Endodermal cell (in vitro differentiated cells): ENCODE measurements at places on chromosomes 1 and 21. TPM values are rescaled to one million over a fixed set of nuclear protein-coding genes. Genes with fewer than 3 reads are reported as not detected.
A peak's percentile ranks its signal among the peaks of the same experiment; 100 is the strongest.

GRCh38 chr1:84719543-84720217 is 29.4 kb upstream of the SSX2IP start:
- no peak for DNase-seq

DNA sequence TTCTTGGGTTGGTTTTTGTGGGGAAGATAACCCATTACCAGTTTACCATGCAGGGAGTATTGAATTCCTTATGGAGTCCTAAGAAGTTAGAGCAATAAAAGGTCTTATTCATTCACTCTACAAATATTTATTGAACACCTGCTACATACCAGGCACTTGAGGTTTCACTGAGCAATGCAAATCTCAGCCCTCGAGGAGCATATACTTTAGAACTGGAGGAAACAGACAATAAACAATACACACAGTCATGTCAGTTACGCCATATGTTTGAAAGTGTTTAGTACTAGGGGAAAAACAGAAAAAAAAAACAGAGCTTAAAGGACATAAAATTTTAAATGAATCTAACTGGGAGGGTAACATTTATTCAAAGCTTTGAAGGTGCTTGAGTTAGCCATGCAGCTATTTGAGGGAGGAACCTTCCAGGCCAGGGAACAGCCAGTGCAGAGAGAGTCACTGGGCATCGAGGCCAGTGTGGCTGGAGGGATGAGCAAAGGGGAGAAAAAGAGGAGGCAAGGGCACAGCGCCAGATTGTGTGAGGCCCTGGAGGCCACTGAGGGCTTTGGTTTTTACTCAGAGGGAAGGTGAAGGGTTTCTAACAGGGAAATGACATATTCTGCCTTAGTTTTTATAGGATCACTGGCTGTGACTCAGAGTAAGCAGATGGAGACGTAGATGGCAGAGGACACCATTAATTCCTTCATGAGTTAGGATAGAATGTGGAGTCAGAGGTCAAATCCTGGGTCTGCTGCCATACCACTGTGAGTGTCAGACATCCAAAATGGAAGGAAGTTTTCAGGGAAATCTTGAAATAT is 32.7 kb downstream of the C1orf21 start:
- no peak for DNase-seq

- DNase-seq = peak; percentile 45
Measured at GRCh38 chr21:44815852-44816628, 1.8 kb downstream of the SUMO3 start.

Gene KPRP
- total RNA-seq = not detected in 2 replicates

Gene CENPL
- 13.6 and 15.8 TPM in 2 replicates for total RNA-seq

Gene SPRR2E
- not detected in 2 replicates for total RNA-seq

- DNase-seq = no peak
Measured at GRCh38 chr1:30400507-30400906, 322.9 kb downstream of the MATN1 start.

Gene SLC22A15
- 14.1 and 15.6 TPM in 2 replicates for total RNA-seq

- no peak for DNase-seq
Measured at GRCh38 chr1:167668108-167668507, 38.1 kb downstream of the RCSD1 start.

DNA sequence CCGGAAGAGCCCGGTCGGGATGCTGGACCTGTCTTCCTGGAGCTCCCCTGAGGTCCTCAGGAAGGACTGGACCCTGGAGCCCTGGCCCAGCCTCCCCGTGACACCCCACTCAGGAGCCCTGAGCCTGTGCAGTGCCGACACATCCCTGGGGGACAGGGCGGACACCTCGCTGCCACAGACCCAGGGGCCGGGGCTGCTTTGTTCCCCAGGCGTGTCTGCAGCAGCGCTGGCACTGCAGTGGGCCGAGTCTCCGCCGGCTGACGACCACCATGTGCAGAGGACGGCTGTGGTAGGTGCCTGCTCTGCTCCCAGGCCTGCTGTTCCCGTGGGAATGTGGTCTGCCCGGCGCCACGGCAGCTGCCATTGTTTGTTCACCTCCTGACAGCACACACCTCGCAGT is 42.1 kb upstream of the DIP2A start:
- DNase-seq = no peak

DNA sequence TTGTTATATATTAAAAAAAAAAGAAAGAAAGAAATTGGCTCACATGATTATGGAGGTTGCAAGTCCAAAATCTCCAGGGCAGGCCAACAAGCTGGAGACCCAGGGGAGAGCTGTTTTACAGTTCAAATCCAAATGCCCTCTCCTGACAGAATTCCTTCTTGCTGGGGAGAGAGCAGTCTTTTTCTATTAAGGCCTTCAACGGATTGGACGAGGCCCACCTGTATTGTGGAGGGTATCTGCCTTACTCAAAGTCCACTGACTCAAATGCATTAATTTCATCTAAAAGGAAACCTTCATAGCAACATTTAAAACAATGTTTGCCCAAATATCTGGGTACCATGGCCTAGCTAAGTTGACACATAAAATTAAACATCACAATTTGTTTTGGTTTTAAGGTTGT is 56.9 kb upstream of the TRIM67 start:
- DNase-seq = no peak

DNA sequence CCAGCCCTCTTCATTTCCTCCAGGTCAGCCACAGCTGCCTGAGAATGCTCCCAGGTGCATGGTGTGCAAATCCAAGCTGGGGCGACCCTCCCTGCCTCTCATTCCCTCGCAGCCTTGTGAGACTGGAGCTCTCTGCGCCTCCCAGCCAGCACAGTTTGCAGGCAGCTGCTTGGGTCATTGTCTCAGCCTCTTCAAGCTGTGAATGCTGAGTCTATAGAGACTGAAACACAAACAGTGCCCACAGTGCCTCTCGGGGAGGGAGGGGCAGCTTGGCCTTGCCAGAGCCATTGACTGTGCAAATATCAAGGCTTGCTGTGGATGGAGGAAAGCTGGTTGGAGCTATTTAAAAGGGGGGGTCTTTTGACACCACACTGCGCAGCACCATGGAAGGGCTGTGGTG is 10.6 kb downstream of the PLXNA2 start:
- peak; percentile 91 for DNase-seq

Gene TIE1
- total RNA-seq = 0.40 to 0.95 TPM (median 0.45 TPM) in 3 replicates

DNA sequence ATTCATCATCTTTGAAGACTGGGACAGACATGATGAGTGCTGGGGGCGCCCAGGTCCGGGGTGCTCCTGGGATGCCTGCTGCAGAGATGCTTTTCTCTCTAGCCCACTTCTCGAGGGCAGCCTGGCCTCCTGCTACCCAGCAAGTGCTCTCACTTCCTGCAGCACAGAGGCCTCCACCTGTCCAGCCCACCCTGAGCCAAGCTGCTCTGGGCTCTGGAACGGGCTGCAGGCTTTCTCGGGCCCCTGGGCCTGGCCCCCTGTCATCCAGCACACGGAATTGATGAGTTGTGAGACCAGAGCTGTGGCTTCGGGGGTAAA is 469.5 kb upstream of the VAMP3 start:
- peak; percentile 41 for DNase-seq

DNA sequence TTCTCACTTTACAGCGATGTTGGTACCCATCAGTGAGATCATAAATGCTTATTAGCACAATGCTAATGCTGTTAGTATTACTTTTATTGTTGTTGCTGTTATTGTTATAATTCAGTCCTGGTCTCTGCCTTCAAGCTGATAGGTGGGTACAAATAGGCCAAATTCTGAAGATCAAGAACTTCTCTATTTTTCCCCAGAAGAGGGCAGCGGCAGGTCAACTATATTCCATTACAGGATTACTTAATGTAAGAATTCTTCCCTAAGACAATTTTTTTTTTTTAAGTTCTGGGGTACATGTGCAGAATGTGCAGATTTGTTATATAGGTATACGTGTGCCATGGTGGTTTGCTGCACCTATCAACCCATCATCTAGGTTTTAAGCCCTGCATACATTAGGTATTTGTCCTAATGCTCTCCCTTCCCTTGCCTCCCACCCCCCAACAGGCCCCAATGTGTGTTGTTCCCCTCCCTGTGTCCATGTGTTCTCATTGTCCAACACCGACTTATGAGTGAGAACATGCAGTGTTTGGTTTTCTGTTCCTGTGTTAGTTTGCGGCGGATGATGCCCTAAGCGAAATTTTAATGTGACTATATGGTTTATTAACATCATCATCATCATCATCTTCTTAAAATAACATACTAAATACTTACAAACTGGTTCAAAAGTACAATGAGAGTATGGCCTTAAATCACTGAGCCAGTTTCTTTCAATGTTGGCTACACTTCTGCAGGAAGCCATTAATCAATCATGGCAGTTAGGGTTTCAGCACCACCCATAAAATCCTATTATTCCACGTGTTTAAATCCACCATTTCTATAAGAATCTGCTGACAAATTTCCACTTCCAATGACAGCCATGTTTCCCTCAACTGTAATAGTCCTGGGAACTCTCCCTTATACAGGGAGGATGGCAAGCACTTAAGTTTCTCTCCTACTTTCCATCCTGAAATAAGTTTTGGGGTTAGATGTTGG is 19.2 kb downstream of the SLC19A2 start:
- DNase-seq = peak; percentile 63

- DNase-seq = no peak
Measured at GRCh38 chr1:43791243-43791642, 83.9 kb downstream of the ST3GAL3 start.

Gene RORC
- total RNA-seq = not detected in 2 replicates

Gene CLDN14
- total RNA-seq = not detected in 3 replicates

Gene S100A7
- not detected in 3 replicates for total RNA-seq

DNA sequence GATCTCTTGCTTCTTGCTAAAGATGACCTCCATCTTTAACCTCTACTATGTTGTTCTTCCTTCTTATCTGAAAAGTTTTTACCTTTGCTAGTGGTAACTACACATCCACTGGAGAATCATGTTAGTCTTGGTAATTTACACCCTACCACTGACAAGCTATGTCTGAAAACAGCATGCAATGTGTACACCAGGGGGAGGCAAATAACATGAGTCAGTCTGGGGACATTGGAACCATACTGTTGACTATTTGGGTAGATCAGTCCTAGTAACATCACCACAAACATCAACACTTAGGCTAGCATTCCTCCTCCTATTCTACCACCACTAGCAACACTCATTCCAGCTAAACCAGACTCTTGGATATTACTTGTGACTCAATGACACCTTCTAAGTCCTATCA is 549.0 kb downstream of the KCNT2 start:
- DNase-seq = no peak

Gene IFI44
- total RNA-seq = not detected in 2 replicates

DNA sequence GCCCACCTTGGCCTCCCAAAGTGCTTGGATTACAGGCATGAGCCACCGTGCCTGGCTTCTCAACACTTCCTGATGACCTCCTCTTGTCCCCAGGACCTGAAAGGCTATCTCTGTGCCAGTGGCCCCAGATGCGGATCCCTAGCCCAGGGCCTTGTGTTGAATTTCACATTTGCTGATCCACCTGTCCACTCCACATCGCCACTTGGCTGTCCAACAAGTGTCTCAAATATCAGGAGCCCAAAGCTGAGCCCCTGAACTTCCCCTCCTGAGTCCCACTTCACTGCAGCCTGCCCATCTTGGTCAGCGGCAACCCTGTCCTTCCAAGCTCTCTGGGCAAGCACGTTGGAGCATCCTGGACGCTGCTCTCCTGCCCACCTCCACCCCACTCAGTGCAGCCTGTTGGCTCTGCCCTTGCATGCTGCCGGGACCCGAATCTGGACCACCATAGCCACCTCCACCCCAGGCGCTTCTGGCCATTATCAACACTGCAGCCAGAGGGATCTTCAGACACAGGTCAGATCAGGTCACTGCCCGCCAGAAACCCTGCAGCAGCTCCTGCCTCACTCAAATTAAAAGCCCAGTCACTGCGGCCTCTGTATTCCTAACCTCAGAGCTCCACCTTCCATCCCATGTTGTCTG is 352.5 kb upstream of the VAMP3 start:
- DNase-seq = peak; percentile 22

- no peak for DNase-seq
Measured at GRCh38 chr1:211688421-211688820, 13.0 kb upstream of the NEK2 start.

Gene ROR1
- total RNA-seq = 61.2 to 79.0 TPM (median 77.4 TPM) in 3 replicates

GRCh38 chr1:109397581-109398342 is at the start of gene SORT1:
SORT1 (minus strand) TSS chr1:109397918; CDS start chr1:109397892, 26 bp downstream.
- DNase-seq = peak; percentile 99

DNA sequence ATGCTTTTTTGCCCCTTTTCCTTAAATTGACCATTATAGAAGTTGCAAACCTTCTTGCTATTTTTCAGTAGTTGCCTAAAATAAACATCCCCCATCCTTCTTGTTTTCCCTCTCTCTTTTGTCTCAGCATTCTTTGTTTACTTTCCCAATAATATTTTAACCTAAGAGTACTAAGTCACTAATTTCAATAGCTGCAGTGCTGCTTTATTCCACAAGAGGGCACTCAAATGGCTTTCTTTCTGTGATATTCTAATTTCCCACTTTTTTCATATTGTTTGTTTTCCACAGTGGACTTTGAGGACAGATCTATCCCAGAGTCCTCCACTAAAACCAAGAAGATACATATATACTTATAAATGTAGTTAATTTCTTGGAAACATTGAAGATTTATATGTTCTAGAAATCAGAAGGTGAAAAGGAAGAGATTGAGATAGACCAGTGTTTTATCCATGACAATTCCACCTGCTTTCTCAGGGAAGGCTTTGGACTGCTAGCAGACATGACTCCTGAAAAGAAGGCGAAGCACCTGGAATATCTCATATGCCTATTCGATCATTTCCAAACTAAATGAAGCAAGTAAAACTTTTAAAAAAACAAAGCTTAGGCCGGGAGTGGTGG is 104.8 kb upstream of the GRIK1 start:
- peak; percentile 46 for DNase-seq

GRCh38 chr1:229643996-229644745 is 18.1 kb downstream of the URB2 start:
- DNase-seq = no peak

Gene CFAP141
- not detected in 2 replicates for total RNA-seq

DNA sequence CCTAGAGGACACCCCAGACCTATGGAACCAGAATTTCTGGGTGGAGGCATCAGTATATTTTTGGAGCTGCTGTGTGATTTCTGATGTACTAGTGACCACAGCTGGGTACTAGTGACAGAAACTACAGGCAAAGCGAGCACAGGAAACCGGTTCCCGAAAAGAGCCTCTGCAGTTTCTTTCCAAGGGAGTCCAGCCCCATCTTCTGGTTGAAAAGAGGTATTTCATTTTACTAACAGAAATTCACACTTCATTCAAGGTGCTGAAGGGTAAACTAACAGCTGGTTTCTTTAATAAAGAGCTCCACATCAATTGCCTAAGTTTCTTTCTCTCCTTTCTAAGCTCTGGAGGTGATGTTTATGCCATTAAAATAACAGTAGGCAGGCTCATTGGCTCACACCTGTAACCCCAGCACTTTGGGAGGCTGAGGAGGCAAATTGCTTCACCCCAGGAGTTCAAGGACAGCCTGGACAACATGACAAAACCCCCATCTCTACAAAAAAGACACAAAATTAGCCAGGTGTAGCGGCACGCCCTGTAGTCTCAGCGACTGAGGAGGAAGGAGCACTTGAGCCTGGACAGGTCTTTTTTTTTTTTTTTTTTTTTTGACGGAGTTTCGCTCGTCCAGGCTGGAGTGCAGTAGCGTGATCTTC is 22.0 kb downstream of the THAP3 start:
- DNase-seq = peak; percentile 72

- DNase-seq = peak; percentile 86
Measured at GRCh38 chr1:205477121-205477758, 21.4 kb upstream of the BLACAT1 start.
